AG04450 (cell line): ENCODE measurements at places on chromosomes 1 and 21. TPM values are rescaled to one million over a fixed set of nuclear protein-coding genes. Genes with fewer than 3 reads are reported as not detected.

DNA sequence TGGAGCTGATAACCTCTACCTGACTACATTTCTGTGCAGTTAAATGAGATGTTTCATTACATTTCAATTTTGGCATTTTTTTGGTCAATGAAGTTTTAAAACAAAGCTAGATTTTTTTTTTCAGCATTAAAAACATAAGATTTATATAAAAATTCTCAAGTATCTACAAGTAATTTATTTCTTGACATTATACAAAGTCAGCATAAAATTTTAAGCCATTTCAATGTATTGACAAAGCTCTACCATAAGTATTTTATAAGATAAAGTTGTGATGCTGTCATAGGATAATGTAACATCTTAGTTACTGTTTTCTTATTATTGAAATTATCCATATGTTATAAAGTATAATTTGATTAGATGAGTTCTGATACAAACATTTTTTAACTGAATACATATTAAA, 351.6 kb downstream of the PTBP2 start:
- no peak for DNase-seq

DNA sequence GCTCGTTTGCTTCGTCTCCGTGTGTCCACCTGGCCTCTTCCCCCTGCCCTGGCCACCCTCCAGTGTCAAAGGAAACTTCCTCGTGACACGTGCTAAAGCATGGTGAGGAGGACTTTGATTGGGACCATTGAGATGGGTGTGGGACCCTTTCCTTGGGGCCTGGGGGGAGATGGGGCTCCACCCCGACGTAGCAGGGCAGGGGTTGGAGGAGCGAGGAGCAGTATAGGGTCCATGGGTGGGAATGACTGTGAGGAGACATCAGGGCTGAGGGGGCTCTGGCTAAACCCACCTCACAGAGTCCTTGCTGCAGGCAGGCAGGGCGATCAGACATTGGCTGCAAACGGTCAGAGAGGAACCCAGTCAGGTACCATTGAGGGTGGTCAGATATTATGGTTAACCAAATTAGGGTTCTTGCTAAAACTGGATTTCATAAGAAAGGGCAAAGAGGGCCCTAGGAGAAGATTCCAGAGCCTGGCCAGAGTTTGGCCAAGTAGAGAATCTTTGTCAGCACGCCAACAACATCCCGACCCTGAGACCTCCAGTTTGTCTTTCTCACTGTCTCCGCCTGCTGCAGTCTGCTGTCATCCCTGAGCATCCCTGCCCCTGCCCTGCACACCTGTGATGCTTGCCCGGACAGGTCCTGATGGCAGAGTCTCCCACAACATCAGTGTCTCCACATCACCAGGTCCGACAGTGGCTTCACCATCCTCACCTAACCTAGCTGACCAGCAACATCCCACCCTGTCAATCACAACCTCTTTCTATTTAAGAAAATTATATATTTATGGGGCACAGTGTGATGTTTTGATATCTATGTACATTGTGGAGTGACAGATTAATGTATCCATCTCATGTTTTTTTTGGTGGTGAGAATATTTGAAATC, 8.0 kb downstream of the RNF187 start:
- no peak for DNase-seq

DNA sequence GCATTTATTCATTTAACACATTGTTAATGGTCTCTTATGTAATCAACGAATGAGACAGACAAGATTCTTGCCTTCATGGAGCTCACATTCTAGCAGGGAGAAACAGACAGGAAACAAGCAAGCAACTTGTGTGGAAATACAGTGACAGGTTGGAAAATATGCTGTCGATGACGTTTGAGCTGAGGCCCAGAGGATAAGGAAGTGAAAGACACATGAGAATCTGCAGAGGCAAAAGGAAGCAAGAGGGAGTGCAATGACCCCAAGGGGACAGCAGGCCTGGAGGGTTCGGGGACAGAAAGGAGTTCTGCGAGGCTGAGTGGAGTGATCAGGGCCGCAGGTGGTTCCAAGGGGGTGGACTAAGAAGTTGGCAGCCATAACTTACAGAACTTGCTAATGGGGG, 60.6 kb upstream of the AKT3 start:
- no peak for DNase-seq

The MMEL1 gene
- polyA plus RNA-seq: 0.10 and 0.21 TPM in 2 replicates

DNA sequence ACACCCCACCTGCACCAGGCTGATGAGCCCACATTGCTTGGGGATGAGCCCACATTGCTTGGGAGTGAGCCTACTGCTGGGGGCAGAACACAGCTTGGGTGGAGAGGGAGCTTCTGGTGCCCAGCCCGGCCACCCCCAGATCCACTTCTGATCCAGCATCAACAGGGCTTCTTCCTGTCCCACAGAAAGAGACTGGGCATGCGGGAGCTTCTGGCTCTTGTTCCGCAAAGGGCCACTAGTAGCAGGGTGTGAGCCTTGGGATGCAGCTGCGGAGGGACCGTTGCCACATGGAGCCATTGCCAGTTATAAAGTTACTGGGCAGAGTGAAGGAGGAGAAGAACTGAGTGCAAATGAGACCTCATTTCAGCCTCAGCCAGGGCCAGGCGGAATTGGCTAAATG, 36.3 kb downstream of the PKP1 start:
- no peak for DNase-seq

GRCh38 chr1:220754918-220755295, 6.8 kb downstream of the MTARC2 start:
- no peak for DNase-seq

- DNase-seq: no peak
Observed at GRCh38 chr1:233386336-233386735, 58.8 kb downstream of the MAP3K21 start.

The PROX1 gene
- polyA plus RNA-seq: 0.07 TPM in 2 replicates

The COL18A1 gene
- 25.3 and 37.0 TPM in 2 replicates for polyA plus RNA-seq

GRCh38 chr1:94327001-94327690, 89.8 kb upstream of the ARHGAP29 start:
- no peak for DNase-seq

DNA sequence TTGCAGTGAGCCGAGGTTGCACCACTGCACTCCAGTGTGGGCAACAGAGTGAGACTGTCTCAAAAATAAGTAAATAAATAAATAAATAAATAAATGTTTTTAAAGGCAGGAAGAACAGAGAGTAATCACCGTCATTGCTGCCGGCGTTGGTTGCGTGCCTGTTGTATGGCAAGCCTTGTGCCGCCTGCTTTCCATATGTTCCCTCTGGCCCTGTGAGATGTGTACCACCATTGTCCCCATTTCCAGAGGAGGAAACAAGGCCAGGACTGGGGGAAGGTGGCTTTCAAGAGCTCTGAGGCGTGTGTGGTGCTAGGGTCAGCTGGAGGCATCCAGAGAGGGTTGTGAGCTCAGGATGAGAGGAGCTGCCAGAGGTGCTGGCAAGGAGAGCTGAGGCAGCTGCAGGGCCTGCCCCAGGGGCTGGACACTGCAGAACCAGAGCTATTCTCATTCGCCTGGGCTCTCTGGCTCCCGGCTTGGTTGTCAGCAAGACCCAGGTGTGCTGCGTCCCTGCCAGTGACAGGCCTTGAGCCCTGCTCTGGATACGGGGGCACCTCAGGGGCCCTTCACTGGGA, 5.2 kb upstream of the MARCKSL1 start:
- no peak for DNase-seq

GRCh38 chr1:12049616-12050015, 13.5 kb upstream of the TNFRSF8 start:
- DNase-seq: no peak

The RCSD1 gene
- not detected in 2 replicates for polyA plus RNA-seq

The KRTAP19-3 gene
- not detected in 2 replicates for polyA plus RNA-seq

DNA sequence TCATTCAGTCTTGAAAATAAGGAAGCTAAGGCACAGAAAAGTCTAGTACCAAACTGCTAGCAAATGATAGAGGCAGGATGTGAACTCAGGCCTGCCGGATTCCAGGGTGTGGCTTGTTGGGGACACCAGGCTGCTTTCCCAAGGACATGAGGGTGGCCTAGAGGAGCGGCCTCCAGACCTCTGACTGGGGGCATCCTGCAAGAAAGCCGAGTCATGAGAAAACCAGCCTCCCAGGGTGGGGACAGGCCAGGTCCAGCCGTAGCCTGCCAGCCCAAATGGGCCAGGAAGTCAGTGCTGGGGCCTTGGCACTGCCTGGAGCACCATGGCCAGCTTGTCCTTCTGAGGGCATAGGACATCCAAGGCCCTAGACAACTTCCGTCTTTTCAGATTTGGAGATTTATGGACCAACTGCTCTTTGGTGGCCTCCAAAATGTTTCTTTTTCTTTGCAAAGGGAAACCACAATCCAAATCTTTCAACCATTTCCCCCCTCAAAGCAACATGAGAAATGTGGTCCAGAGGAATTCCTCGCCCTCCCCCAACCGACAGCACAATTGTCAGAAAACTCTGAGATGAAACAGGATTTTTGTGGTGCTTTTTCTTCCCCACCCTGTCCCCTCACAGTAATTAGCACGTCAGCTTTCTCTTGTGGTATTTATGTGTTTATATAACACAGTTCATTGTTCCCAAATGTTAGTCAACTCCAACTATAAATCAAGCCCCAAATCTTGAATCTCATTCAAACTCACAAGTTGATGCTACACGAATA, 212.3 kb downstream of the KAZN start:
- DNase-seq: no peak

The CFHR1 gene
- polyA plus RNA-seq: 0.07 TPM in 2 replicates

The SLC25A34 gene
- polyA plus RNA-seq: 0.46 and 0.60 TPM in 2 replicates

DNA sequence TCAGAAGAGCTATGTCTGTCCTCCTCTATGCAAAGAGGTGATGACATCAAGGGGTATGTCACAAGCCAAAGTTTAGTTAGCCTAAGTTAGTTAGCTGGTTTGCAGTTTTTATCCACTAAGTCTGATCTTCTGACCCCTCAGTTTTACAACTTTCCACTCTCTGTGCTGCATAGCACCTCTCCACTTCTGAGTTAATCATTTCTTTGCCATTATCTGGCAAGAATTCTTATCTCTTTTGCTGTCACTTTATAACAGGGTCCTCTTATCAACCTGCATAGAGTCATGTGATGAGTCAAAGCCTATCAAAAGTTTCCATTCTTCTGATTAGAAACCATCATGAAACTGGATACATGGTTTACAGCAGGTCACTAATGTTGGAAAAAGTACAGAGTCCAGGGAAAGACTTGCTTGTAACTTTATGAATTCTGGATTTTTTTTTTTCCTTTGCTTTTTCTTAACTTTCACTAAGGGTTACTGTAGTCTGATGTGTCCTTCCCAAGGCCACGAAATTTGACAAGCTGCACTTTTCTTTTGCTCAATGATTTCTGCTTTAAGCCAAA, at the start of gene NR5A2:
NR5A2 (plus strand) TSS at position 447 of the 560 bp plus-strand sequence. CDS start 138 bp downstream, outside the sequence.
- no peak for DNase-seq

The OR2M3 gene
- polyA plus RNA-seq: not detected in 2 replicates

DNA sequence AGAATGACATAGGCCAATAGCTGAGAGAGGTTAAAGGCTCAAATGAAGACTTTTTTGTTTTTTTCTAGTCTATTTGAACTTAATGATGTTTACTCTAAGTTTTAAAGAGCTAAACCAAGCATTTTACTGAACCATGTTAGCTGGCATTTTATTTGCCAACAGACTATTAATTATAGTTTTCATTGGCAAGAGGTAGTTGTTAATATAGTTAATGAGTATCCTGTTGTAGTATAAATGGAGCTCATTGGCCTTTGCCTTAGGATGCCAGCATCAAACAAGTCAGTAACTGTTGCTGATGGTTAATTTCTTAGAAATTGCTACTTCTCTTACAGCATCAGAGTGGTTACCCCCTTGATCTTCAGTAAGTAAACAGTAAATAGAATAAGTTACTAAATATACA, 339.0 kb upstream of the B3GALT2 start:
- DNase-seq: no peak

DNA sequence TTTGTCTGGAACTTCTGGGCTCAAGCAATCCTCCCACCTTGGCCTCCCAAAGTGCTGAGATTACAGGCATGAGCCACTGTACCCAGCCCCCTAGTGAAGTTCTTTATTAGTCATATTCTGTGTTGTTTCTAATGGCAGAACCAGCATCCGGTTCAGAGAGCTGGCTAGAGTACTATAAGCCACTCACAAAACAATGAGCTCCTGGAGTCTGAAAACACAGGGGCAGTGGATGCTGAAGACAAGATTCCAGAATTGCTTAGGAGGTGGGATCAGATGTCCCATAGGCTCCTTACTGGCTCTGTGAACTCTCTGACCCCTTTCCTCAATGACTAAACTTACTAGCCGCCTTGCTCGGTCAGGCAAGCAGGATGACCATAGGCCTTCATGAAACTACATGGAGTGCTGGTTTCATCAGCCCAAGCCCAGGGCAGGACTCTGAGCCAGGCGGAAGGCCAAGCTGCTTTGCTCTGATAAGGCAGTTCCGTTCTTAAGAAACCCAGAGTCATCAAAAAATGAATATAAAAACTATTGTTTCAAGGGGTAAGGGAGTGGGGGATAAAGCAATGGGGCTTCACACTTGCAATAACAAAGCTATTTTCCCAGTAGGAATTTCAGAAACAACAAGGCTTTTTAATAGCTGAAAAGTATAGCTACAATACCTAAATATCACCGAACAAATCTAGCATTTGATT, 8.1 kb downstream of the MTHFR start:
- DNase-seq: no peak

- DNase-seq: no peak
Observed at GRCh38 chr1:11151826-11152612, 37.1 kb upstream of the ANGPTL7 start.

The SLC6A17 gene
- 0.02 and 0.05 TPM in 2 replicates for polyA plus RNA-seq

The ITLN2 gene
- polyA plus RNA-seq: not detected in 2 replicates

GRCh38 chr1:243917863-243918565, 68.0 kb upstream of the AKT3 start:
- no peak for DNase-seq

DNA sequence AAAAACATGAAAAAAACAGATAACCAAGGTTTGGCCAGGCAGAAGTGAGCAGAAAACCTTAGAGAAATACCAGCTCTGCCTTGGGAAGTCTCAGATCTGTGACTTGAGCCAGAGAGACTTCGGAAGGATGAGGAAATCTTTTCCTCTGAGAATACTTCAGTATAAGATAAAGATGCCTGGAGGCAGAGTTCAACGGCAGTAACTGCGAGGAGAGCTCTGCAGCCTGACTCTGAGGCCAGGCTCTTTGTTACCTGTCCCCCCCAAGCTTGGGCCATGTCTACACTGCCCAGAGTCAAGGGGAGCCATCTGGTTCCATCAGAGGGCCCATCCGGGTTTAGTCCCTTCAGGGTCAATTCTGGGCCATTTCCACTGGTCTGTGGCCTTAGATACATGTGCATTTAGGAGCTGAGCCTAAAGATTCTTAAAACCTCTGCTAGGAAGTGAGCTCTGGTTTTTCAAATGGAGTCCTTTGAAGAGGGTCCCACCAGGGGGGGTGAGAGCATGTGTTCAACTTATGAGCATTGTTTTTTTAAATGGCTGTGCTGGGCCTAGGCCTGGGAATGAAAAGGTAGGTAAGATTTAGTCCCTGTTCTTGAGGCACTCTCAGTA, 8.7 kb downstream of the KIRREL1 start:
- DNase-seq: no peak

The PTAFR gene
- polyA plus RNA-seq: 0.09 and 0.12 TPM in 2 replicates

DNA sequence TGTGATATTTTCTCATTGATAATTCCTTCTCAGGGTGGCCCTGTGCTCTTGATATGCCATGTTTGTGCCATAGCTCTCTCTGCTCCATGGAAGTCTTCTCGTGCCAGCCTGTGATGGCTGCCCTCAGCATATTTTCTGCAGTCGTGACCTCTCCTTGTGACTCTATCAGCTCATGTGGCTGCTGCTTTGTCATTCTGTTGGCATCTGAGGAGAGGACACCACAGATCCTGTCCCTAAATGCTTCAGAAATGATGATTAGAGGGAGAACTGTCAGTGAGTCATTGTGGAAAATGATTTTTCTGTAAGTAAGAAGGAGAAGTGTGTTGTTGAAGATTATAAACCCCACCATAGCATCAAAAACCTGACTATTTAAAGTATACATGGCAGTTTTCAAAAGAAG, 286.0 kb downstream of the ADGRL2 start:
- DNase-seq: no peak

GRCh38 chr1:201625226-201625761, 86.4 kb downstream of the NAV1 start:
- DNase-seq: peak; percentile 92

The SPATA1 gene
- 0.81 and 0.99 TPM in 2 replicates for polyA plus RNA-seq

- no peak for DNase-seq
Observed at GRCh38 chr1:207040181-207040533, 7.6 kb upstream of the C1orf116 start.
